Natural killer cell treated with Interleukin-12 subunit alpha and Interleukin-12 subunit beta and Interleukin-15 and Interleukin-18, amount 100 ng/mL, for 72 hours (primary cell): ENCODE measurements at places on chromosomes 12 and 14. TPM values are rescaled to one million over a fixed set of nuclear protein-coding genes. Genes with fewer than 3 reads are reported as not detected.
A peak's percentile ranks its signal among the peaks of the same experiment; 100 is the strongest.

DNA sequence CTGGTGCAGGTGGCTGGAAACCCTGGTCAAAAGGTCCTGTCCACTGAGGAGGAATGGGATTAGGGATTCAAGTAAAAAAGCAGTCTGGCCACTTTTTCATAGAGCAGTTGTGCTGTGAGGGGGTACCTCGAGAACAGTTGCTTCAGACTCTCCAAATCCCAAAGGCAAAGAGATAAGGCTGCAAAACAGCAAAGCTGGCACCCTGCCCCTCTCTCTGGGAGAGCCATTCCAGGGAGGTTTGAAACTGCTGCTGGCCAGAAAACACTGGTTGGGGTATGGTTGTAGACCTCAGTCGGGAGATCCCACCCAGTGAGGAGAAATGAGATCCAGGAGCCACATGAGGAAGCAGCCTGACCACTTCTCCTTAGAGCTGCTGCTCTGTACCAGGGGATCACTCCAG is 137.3 kb downstream of the CEP83 start:
- DNase-seq, result no peak

GRCh38 chr12:97323154-97323553 is 139.4 kb upstream of the RMST start:
- no peak for DNase-seq

- no peak for DNase-seq
Measured at GRCh38 chr12:84911271-84912197, 1.1 kb downstream of the SLC6A15 start.

DNA sequence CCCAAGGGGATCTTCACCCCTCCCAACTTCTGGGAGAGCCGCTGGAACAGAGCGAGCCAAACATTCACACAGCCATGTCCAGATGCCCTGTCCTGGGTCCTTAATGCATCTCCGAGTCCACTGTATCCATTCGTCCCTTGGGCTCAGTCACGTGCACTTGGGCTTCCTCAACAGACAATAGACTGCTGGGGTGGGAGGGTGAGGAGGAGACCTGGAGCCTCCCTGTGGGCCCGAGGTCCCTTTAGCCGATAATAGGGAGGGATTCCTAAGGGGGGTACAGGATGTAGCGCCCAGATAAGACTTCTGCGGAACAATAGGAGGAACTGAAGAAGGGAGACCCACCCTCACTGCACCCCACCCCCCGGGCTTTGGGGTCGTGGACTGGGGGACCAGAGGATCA is 6.7 kb downstream of the ARHGEF25 start:
- no peak for DNase-seq

GRCh38 chr12:132619386-132620112 is 973 bp downstream of the P2RX2 start:
- no peak for DNase-seq

DNA sequence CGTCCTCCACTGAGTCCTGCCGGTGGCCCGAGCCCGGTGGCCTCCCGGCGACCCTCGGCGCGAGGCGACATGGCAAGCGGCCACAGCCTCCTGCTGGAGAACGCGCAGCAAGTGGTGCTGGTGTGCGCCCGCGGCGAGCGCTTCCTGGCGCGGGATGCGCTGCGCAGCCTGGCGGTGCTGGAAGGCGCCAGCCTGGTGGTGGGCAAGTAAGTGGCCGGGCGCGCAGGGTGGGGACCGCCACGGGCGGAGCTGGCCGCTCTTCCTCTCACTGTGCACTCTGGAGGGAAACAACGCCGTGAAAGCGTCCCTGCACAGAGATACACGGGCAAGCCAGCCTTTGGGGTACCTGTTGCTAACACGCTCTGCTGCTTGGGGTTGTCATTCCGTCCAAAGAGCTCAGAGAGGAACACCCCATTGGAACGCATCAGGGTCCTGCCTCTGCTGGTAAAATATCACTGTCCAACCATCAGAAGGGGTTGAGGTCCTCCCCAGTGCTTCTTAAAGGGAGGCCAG is at the start of gene AMDHD1:
Gene AMDHD1, plus strand, starts transcription at position 2 of the 513 bp plus-strand sequence. Its CDS starts 68 bp downstream, at position 70.
- DNase-seq, result peak; percentile 74

- DNase-seq, result no peak
Measured at GRCh38 chr14:49017447-49017846, 568.7 kb downstream of the RPS29 start.

Gene FAR2
- 38.4 TPM for total RNA-seq

GRCh38 chr12:114919479-114919878 is 235.5 kb upstream of the TBX3 start:
- DNase-seq, result no peak

Gene ATXN2
- total RNA-seq, result 32.8 TPM

- no peak for DNase-seq
Measured at GRCh38 chr14:75831455-75831854, 150.3 kb downstream of the TGFB3 start.

- no peak for DNase-seq
Measured at GRCh38 chr12:128079446-128079845, 187.5 kb upstream of the TMEM132C start.

DNA sequence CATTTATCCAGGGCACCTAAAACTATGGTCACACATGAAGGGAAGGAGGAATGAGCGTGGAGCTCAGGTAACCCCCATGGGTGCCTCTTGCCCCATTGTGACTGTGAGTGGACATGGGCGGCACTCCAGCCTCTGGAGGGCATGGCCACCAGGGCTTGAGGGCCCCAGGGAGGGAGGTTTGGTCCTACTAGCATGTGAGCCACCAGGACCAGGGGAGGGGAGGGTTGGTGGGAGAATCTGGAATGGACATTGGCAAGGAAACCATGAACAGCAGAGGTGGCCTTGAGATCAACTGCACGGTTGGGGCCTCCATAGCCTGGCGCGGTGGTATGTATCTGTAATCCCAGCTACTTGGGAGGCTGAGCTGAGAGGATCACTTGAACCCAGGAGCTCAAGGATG is 623.6 kb downstream of the AACS start:
- no peak for DNase-seq

GRCh38 chr12:96824074-96824837 is 82.8 kb upstream of the NEDD1 start:
- DNase-seq, result no peak

Gene LALBA
- total RNA-seq, result not detected

DNA sequence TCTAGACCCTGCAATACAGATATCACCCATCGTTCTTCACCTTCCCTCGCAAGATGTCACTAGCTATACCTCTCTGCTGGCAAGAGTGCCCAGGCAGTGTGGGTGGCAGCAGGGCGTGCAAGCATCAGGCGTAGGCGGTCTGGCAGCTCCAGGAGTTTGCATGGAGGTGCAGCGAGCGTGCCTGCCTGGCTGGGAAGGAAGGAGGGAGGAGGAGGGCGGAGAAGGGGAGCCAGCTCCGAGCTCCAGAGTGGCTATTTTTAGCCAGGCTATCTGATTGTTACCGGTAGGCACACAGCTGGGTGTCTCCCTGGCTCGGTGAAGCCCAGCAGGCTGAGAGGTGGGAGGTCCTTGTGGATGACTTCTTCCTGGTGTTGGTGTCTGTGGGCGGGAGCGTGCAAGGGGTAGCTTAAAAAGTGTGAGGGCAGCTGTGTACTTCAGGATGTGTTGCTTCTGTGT is 6.2 kb downstream of the FOXJ2 start:
- DNase-seq, result no peak

GRCh38 chr12:49818241-49818895 is 9.8 kb downstream of the NCKAP5L start:
- DNase-seq, result peak; percentile 5

DNA sequence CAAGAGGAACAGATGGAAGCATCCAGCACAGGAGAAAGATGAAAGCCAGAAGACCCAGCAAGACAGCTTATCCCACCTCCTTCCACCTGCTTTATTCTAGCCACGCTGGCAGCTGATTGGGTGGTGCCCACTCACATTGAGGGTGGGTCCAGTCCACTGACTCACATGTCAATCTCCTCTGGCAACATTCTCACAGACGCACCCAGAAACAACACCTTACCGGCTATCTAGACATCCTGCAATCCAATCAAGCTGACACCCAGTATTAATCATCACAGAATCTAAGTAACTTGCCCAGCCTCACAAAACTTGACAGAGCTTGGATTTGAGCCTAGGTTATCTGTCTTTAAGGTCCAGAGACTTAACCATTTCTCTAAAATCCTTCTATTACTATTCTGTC is 208.9 kb downstream of the PAH start:
- DNase-seq, result no peak

Gene LYZ
- total RNA-seq, result not detected

DNA sequence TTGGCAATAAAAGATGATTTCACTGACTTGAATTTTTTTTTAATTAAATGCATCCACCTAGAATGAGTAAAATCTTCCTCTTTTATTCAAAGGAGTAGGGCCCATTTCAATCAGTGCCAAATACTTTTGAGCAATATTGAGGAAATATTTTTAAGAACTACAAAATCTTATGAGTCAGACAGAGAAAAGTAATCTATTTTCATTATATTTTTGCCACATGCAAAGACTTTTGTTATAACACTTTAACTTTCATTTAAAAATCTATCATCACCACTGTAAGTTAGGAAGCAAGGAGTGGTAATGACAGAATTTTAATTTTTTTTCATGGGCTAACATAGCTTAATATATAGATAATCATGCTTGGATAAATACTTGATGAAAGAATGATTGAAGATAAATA is 345.2 kb upstream of the KITLG start:
- DNase-seq, result no peak

Gene AQP6
- not detected for total RNA-seq

DNA sequence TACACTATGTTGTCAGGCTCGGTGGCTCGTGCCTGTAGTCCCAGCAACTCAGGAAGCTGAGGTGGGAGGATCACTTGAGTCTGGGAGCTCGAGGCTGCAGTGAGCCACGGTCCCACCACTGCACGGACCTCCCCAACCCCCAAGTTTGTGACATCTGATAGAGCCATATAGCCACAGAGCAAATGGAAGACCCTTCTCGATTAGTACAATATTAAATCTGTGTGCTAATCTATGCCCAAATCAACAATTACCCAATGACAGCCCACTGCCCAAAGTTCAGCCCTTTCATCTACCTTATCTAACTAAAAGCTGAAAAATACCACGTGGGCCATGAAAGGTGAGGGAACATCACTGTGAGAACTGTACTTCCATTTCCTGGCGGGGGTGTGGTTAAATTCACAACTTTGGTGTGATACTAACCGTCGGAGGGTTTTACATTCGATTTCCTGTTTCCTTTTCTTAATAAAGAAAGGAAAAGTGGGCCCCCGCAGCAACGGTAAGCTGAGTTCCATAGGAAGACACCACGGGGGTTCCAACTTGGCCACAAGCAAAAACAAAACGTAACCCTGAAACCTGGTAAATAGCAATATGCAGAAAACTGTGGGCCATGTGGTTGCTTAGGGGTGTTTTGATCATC is 31.2 kb upstream of the FOS start:
- DNase-seq, result peak; percentile 78

Gene ASPG
- not detected for total RNA-seq

Gene KRT2
- total RNA-seq, result not detected

Gene SLC7A8
- total RNA-seq, result 3.5 TPM

GRCh38 chr14:21204167-21205025 is 48.5 kb upstream of the OR5AU1 start:
- DNase-seq, result no peak

- DNase-seq, result no peak
Measured at GRCh38 chr14:99784508-99784907, 8.7 kb upstream of the EML1 start.
